Activated T-helper 9 cell treated with anti-CD3 and anti-CD28 coated beads, Interleukin-2, amount 50 U/mL, for 16 hours (primary cell): ENCODE measurements at places on chromosomes 1 and 21.

DNA sequence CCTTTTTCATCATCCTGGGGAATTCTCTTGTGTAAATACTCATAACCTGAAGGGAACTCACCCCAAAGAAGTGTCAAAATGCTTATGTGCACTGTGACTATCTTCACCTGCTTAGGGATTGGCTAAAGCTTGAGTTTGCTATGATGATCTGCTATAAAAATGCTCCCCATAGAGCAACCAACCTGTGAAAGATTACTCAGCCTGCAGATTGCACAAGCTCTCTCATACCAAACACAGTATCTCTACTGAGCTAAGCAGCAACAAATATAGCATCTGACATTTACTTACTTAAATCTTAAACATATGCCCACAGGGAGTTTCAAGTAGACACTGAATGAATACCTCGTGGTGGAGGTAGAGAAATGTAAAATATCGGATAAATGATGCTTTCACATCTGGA lies 725.8 kb downstream of the MRPL39 start:
- no peak for DNase-seq

- no peak for DNase-seq
Observed at GRCh38 chr1:107950464-107950863, 14.5 kb downstream of the VAV3 start.

DNA sequence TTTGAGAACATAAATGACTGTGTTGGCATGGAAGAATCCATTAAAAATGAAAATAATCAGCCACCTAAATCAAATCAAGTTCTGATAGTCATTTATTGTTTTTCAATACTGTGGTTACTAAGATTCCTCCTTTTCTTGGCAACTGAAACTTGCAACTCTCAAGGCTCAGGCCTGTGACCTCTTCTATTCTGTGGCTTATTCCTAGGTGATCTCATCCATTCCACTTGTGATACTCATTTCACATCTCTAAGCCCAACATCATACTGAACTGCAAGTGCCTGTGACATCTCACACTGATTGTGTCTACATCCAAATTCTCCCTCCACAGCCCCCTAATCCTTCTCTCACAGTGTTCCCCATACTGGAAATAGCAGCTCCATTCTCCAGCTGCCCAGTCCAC lies 4.8 kb upstream of the ST6GALNAC5 start:
- DNase-seq, result no peak

GRCh38 chr1:84749427-84749826 lies 59.2 kb upstream of the SSX2IP start:
- DNase-seq, result no peak

DNA sequence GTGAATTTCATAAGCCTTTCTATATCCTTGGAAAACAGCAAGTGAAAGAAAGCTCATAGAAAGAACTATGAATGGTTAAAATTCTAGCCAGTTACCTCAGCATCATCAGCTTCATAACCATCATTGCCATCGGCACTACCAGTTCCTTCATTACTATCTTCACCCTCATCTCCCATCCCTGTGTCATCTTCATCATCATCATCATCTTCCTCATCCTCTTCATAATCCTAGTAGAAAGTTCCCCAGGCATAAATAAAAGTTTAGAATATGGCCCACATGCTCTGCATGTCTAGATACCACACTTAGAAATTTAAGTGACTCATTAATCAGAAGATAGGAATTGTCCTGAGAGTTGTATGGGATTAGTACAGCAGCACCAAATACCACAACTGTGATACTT lies 49.0 kb downstream of the TPR start:
- DNase-seq, result no peak

DNA sequence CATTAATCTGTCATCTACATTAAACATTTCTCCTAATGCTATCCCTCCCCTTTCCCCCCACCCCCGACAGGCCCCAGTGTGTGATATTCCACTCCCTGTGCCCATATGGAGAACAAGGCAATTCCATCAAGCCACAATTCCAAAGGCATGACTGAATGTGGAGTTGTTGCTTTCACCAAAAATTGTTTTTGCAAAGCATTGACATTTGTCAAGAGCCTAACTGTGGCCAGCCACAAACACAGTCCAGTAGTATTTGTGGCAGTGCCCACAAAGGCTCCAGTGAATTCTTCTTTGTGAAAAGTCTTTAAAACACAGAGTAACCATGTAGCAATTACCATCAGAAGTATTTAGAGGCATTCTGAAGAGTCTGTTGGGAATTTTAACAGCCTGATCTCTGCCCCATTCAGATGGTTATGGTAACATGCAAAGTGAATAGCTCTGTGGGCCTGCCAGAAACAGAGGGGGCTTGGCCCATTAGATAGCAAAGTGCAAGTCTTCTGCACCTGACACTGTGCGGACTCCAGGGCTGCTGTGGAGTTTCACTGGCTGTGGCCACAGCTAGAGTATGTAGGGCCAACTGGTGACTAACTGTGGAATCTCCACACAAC lies 11.6 kb upstream of the LRRC53 start:
- no peak for DNase-seq
